ENCODE measurements at places on chromosomes 11 and 22.

DNA sequence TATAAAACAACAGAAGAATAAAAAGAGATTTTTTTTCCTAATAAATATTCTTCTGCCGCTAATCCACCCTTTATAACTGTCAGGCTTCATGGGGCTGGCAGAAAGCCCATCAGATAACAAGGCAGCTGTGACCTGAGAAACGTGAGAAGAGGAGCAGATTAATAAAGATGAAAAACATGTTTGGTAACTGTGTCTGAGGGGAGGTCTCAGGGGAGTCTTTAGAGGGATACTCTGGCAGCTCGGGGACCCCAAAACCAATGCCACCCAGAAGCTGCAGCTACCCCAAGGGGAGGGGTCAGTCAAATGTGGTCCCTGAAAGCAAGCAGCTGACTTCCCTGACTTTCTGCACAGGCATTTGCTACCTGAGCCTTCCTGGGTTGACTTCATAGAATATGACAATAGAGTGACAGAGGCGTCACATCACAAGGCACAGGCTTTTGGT, 48.4 kb upstream of the POU2AF1 start:
- no peak for DNase-seq

- peak; percentile 75 for DNase-seq
These were observed 17.6 kb downstream of the MYH9 start for GRCh38 chr22:36369922-36370791.

DNA sequence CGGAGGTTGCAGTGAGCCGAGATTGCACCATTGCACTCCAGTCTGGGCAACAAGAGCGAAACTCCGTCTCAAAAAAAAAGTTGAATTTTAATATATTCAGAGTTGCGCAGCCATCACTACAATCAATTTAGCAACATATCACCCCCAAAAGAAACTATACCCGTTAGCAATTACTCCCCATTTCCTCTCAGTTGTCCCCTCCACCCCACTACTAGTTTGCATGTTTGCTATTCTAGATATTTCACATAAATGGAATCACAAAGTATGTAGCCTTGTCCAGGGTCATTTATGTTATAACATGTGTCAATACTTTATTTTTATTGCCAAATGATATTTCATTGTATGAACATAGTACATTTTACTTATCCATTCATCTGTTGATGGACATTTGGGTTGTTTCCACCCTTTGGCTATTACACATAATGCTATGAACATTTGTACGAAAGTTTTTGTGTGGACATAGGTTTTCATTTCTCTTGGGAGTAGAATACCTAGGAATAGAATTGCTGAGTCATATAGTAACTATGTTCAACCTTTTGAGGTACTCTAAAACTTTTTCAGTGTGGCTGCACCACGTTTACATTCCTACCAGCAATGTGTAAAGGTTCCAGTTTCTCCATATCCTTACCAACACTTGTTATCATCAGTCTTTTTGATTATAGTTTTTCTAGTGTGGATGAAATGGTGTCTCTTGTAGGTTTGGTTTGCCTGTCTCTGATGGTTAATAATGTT, 2.2 kb downstream of the ZNF143 start:
- DNase-seq, result no peak

DNA sequence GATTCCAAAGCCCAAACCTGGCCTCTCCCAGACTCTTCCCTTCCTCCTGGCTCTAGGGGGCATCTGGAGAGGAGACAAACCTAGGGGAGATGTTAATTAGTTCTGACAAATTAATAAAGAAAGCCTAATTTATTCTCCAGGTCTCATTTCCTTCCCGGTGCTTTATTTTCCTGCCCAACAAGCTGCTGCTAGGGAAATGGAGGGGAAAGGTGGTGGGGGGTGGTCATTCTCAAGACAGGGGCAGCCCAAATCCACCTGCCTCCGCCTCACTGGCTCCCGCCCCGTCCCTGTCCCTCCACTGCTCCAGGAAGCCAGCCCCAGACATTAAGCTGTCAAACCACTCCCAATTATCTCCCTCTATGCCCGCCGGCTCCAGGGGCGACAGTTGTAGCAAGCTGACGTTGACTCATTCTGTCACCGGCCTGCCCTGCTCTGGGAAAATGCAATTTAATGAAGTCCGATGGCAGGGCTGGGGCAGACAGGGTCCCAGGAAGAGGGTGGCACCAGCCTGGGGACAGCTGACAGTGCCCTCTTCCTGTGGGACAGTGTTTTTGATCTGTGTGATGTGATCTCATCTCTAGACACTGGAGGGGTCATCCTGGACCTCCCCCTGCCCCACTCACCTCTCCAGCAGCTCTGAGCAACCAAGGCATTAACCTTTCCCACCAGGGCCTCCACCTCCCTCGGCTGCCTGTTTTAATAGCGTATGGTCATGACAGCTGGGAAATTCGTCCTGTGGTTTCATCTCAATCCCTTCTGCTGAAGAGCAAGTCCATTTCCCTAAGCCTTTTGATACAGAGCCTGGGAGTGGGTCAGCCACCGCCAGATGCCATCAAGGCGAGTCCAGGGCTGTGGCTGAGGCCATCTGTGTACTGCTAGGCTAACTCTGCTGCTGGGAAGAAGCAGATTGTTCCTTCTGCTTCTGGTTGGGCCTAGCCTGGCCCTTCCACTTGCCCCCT, 27.1 kb downstream of the NECTIN1 start:
- no peak for DNase-seq

GRCh38 chr11:3995307-3995706, 99.3 kb upstream of the RRM1 start:
- DNase-seq, result peak; percentile 7

- no peak for DNase-seq
These were observed 72.3 kb downstream of the MN1 start for GRCh38 chr22:27729246-27729645.

DNA sequence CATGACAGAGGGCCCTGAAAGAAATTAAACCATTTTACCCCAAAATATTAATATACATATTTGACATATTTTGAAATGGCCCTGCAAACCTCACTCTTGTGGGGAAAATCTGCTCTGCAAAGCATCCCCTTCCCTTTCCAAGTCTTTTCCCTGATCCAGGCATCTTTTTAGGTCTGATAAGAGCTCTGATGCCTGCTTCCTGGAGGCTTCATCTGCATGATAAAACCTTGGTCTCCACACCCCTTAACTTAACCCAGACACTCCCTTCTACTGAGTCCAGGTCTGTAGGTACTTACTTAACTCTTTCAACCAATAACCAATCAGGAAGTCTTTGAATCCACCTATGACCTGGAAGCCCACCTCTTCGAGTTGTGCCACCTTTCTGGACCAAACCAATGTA, 1.8 kb upstream of the LGALS12 start:
- DNase-seq, result no peak

Data from GM23248 (cell line).